Psoas muscle (tissue), 8 donors: ENCODE measurements at places on chromosomes 3 and 15.
A peak's percentile ranks its signal among the peaks of the same experiment; 100 is the strongest.

GRCh38 chr3:151328298-151328995 lies 902 bp downstream of the P2RY13 start:
- H3K4me1 ChIP-seq: no peaks in the 10 kb centered on the region
- H3K36me3 ChIP-seq: no peaks in the 10 kb centered on the region
- no peaks in the 10 kb centered on the region for H3K27me3 ChIP-seq
- DNase-seq: no peak

DNA sequence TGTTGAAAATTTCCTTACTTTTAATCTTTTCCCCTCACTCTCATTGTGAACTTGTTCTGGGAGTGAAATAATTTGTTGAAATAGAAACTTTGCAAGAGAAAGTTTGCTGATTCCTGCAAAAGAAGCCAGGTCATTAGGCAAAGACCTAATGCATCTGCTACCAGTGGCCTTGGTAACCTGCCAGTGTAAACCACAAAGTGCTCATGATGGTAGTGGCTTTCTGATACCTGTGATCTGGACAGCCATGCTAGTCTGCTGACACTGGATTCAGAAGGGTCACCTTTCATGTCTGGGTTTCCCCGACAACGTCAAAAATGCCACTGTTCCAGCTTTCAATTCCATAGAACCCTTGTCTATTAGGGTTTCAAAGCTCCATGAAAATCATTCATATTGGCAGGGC lies 123.7 kb upstream of the MCTP2 start:
- no peak overlapping the region for H3K4me3 ChIP-seq
- no peaks in the 10 kb centered on the region for H3K4me1 ChIP-seq
- no peaks in the 10 kb centered on the region for H3K36me3 ChIP-seq
- DNase-seq: no peak
- H3K27me3 ChIP-seq: no peaks in the 10 kb centered on the region

- no peak overlapping the region for H3K4me3 ChIP-seq
- no peaks in the 10 kb centered on the region for H3K36me3 ChIP-seq
- peaks cover 6% of the 10 kb centered on the region for H3K4me1 ChIP-seq
- H3K27ac ChIP-seq: no peak overlapping the region
- DNase-seq: no peak
Measured at GRCh38 chr15:81101894-81102815, 31.9 kb upstream of the CFAP161 start.

- H3K4me1 ChIP-seq: no peaks in the 10 kb centered on the region
- H3K4me3 ChIP-seq: no peak overlapping the region
- H3K27me3 ChIP-seq: peaks cover 4% of the 10 kb centered on the region
- H3K27ac ChIP-seq: no peak overlapping the region
Measured at GRCh38 chr15:48928877-48929538, 34.7 kb downstream of the SHC4 start.

DNA sequence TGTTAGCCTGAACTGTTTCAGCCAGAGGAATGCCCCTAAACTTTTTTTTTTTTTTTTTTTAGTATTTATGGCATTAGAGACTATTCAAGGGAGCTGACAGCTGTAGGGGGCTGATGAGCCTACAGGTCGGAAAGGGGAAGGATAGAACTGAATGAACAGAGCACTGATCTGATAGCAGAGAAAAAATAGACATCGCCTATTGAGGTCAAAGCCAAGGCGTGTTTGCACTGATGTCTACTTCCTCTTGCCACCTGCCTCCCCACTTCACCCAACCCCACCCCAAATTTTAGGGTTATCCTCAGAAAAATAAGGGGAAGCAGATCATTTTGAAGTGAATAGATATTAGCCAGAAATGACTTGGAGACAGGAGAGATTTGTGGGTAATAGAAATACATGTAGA lies 3.0 kb upstream of the ZMAT3 start:
- DNase-seq: no peak
- no peaks in the 10 kb centered on the region for H3K36me3 ChIP-seq
- H3K4me1 ChIP-seq: no peaks in the 10 kb centered on the region
- no peak overlapping the region for H3K4me3 ChIP-seq

- no peak overlapping the region for H3K4me3 ChIP-seq
- no peaks in the 10 kb centered on the region for H3K27me3 ChIP-seq
- no peaks in the 10 kb centered on the region for H3K36me3 ChIP-seq
- H3K27ac ChIP-seq: no peak overlapping the region
Measured at GRCh38 chr3:115396801-115397200, 226.5 kb upstream of the GAP43 start.

DNA sequence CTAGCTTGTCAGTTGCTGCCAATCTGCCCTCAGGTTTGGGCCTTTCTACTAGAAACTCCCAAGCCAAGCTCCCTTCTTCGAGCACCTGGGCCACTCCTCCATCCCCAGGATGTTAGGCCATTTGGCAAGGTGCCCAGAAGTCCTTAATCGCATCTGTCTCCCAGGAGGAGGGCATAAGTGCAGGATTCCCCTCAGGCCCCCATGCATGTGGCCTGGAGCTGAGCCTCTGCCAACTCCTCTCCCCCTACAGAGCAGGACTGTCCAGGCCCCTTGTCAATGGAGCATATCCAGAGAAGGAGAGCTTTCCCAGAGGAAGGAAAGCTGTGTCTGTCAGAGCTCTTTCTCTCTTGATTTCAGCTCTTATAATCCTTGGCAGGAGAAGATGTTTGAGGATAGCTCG lies 182.6 kb upstream of the ROPN1 start:
- H3K27me3 ChIP-seq: no peaks in the 10 kb centered on the region
- no peak overlapping the region for H3K4me3 ChIP-seq
- no peaks in the 10 kb centered on the region for H3K36me3 ChIP-seq
- H3K4me1 ChIP-seq: no peaks in the 10 kb centered on the region
- no peak for DNase-seq

- H3K27me3 ChIP-seq: no peaks in the 10 kb centered on the region
- H3K27ac ChIP-seq: no peak overlapping the region
- H3K4me1 ChIP-seq: peaks cover 23% of the 10 kb centered on the region
- H3K36me3 ChIP-seq: no peaks in the 10 kb centered on the region
- H3K4me3 ChIP-seq: no peak overlapping the region
Measured at GRCh38 chr15:86077070-86077469, 2.6 kb upstream of the AGBL1 start.

DNA sequence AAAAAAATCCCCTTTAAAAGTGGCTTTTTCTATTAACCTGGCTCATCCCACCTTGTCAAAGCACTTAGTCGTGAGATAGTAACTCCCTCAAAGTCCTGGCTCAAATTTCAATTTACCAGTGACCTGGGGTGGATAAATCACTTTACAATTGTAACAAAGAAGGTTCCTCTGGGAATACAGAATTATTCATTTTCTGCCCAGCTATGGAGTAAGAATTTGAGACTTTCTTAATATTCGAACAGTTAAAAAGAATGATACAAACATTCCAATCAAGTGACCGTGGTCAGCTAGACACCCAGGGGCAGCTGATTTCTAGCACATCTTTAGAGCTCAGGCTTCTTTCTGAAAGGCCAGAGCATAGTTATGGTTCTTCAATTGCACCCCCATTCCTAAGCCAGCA lies 291.0 kb upstream of the TGFBR2 start:
- no peaks in the 10 kb centered on the region for H3K36me3 ChIP-seq
- no peak overlapping the region for H3K27ac ChIP-seq
- H3K4me3 ChIP-seq: no peak overlapping the region
- no peak for DNase-seq

DNA sequence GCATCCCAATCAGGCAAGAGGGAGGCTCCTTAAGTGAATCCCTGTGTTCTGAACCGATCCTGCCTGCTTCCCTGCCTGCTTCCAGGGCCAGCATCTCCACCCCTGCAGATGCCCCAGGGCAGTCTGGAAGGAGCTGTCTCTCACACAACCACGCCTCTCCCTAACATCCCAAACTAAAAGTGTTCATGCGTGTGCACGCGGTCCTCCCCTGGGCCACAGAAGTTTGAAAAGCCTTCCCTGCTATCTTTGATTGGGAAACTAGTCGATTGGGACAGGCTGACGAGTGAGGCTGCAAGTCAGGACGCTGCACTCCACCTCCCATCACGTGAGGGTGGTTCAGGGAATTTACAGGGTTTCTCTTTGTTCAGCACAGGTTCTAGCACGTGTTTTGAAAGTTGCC lies 340.9 kb upstream of the ICE2 start:
- no peaks in the 10 kb centered on the region for H3K27me3 ChIP-seq
- H3K36me3 ChIP-seq: no peaks in the 10 kb centered on the region

DNA sequence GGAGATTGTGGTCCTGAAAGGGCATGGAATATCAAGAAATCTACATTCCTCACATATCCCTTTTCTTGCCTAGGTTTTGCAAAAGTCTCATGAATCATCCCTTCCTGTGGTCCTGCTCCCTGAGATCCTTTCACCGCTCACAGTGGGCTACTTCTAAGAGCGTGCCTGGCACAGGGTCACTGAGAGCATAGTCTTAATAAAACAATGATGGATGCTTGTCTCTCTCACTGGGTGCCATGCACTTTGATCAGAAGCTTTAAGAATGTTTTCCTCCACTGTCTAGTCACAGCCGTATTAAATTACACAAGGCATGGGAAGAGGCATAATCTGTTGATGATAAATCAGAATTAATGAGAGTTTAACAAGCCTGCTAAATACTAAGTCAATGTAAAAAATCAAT lies 269.7 kb upstream of the ATP10A start:
- H3K4me3 ChIP-seq: no peak overlapping the region
- H3K4me1 ChIP-seq: no peaks in the 10 kb centered on the region
- no peaks in the 10 kb centered on the region for H3K36me3 ChIP-seq
- no peak overlapping the region for H3K27ac ChIP-seq

DNA sequence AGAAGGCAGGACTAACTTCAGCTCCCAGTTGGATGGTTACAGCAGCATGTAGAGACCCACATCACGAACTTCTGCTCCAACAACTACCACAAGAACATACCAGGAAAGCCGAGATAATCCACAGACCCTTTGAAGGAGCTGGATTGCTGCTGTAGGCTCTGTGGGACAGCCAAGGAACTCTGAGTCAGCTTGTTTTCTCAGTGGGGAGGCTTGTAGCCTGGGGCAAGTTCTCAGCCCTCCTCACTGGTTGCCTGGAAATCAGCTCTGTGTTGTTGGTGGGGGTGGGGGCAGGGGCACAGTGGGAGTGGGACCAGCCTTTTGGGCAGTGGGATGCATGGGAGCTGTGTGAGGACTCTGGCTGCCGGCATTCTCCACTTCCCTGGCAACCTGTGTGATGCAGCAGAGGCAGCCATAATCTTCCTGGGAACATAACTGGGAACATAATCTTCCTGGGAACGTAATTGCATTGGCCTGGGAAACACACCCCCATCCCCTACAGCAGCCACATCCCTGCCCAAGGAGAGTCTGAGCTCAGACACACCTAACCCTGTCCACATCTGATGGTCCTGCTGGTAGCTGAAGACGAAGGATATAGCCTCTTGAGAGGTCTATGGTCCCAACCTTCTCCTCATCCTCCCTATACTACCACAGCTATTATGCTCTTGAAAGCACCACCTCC lies 153.1 kb downstream of the PEAK1 start:
- no peaks in the 10 kb centered on the region for H3K27me3 ChIP-seq
- H3K36me3 ChIP-seq: no peaks in the 10 kb centered on the region
- H3K4me1 ChIP-seq: no peaks in the 10 kb centered on the region
- no peak for DNase-seq
- no peak overlapping the region for H3K27ac ChIP-seq
- no peak overlapping the region for H3K4me3 ChIP-seq

GRCh38 chr3:172915911-172916514 lies 165.5 kb downstream of the ECT2 start:
- H3K36me3 ChIP-seq: no peaks in the 10 kb centered on the region
- peaks cover 3% of the 10 kb centered on the region for H3K27me3 ChIP-seq
- no peaks in the 10 kb centered on the region for H3K4me1 ChIP-seq

- peaks cover 2% of the 10 kb centered on the region for H3K36me3 ChIP-seq
- no peak overlapping the region for H3K4me3 ChIP-seq
- DNase-seq: no peak
Measured at GRCh38 chr3:14486460-14486859, 53.7 kb downstream of the GRIP2 start.

DNA sequence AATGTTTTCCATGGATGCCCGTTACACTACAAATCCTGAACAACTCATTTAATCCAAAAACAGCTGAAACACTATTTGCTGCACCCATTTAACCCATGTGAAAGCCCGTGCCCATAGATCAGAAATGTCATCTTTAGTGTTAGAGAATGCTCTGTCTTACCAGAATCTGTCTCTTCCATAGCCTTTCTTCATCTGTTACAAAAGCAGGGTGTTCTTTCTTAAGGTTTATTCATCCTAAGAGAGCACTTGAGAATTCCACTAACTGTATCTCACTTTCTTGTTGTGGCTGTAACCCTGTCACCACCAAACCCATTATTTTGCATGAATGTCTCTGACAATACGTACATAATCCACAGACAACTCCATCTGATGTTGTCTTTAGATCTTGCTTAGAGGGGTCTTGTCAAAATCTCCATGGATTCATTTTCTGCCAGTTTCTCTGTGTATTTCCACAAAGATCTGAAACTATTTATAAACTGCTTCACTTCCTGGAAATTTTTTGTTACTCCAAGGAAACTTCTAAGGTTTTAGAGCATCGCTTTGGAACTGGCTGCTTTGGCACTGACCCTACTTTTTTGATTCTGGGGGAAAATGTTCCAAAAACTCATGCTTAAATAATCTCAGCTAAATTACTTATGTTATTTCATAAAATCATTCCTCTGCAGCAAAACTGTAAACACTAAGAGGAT lies 167.8 kb upstream of the CCDC54 start:
- H3K36me3 ChIP-seq: no peaks in the 10 kb centered on the region
- peaks cover 37% of the 10 kb centered on the region for H3K4me1 ChIP-seq
- H3K27me3 ChIP-seq: no peaks in the 10 kb centered on the region
- peak overlapping the region; percentile 43 for H3K4me3 ChIP-seq
- H3K27ac ChIP-seq: peak overlapping the region; percentile 80
- DNase-seq: no peak

- DNase-seq: no peak
- no peaks in the 10 kb centered on the region for H3K36me3 ChIP-seq
- no peak overlapping the region for H3K27ac ChIP-seq
- H3K27me3 ChIP-seq: no peaks in the 10 kb centered on the region
Measured at GRCh38 chr15:36358523-36358922, 220.9 kb upstream of the CDIN1 start.

DNA sequence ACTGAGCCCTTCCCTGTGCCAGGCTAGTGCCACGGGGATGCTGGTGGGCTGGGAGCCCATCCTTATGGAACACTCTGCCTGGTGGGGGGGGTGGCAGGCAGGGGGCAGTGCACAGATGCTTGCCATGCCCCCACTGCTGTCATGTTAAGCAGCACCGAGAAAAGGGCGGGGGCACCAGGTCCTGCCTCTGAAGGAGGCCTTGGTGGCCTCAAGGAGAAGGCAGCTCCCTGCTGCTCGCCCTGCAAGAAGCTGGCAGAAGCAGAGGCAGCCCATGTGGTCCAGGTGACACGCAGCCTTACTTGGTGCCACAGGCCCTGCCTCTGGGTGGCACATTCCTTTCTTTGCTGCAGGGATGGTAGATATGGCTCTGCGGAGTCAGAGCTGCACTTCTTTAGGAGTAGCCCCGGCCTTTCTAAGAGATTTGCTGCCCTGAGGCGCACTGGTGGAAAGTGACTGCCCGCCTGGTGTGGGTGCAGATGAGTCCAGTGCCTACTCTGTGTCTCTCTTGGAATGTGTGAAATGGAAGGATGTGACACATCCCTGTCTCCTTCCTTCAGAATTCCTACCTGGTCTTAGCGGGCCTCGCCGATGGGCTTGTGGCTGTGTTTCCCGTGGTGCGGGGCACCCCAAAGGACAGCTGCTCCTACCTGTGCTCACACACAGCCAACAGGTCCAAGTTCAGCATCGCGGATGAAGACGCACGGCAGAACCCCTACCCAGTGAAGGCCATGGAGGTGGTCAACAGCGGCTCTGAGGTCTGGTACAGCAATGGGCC lies 145.8 kb downstream of the LRRK1 start:
- peaks cover 19% of the 10 kb centered on the region for H3K36me3 ChIP-seq
- no peak for DNase-seq
- H3K27me3 ChIP-seq: no peaks in the 10 kb centered on the region
- H3K4me3 ChIP-seq: no peak overlapping the region
- H3K4me1 ChIP-seq: no peaks in the 10 kb centered on the region
